GM12892 (cell line): ENCODE measurements at places on chromosomes 13 and 19.

DNA sequence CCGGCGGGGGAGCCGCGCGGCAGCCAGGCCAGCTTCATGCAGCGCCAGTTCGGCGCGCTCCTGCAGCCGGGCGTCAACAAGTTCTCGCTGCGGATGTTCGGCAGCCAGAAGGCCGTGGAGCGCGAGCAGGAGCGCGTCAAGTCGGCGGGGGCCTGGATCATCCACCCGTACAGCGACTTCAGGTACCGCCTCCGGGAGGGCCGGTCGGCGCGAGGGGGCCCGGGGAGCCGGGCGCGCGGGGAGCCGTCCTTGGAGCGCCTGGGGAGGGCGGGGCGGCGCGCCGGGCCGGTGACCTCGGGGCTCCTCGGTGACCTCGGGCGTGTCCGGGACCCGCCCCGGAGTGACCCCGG lies 690 bp downstream of the HCN2 start:
- DNase-seq = no peak

- DNase-seq = no peak
Measured at GRCh38 chr19:497869-498510, 1.7 kb downstream of the MADCAM1 start.

GRCh38 chr13:94800423-94800822 lies 88.1 kb upstream of the SOX21 start:
- DNase-seq = no peak

DNA sequence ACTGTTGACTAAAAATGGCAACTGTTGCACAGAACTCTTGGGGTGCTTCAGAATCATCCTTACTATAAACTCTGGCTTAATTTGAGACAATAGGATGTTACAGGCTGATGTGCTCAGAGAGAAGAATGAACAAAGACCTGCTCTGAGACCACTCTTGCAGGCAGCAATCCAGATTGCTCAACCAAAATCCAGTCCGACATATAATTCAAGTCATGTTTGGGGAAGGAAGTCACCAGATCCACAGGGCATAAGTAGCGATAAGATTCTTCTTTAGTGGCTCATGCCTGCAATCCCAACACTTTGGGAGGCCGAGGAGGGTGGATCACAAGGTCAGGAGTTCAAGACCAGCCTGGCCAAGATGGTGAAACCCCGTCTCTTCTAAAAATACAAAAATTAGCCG lies 20.6 kb downstream of the MTMR6 start:
- no peak for DNase-seq

DNA sequence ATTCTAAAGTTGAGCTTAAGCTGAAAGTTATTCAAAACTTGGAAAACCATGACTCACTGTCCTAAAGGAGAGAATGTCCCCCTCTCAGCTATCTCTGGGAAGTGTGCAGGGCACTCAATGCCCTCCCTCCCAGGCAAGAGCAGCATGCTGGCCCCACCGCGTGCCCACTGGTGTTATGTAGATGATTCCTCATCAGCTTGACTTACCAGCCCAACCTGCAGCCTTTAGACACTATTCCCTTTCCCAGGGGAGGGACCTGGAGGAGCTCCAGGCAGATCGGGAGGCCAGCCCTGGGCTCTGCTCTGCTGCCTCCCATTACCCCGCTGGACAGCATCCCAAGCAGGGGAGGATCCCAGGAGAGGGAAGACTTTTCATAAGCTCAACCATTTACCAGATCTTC lies 124.6 kb downstream of the FGF14 start:
- DNase-seq = no peak

- no peak for DNase-seq
Measured at GRCh38 chr13:38223089-38223488, 126.6 kb upstream of the UFM1 start.
